ENCODE measurements at places on chromosomes 2 and 18.

GRCh38 chr2:236545814-236546480 lies 23.7 kb upstream of the ACKR3 start:
- DNase-seq: no peak

GRCh38 chr18:71125581-71125980 lies 836.7 kb downstream of the SOCS6 start:
- DNase-seq: no peak

DNA sequence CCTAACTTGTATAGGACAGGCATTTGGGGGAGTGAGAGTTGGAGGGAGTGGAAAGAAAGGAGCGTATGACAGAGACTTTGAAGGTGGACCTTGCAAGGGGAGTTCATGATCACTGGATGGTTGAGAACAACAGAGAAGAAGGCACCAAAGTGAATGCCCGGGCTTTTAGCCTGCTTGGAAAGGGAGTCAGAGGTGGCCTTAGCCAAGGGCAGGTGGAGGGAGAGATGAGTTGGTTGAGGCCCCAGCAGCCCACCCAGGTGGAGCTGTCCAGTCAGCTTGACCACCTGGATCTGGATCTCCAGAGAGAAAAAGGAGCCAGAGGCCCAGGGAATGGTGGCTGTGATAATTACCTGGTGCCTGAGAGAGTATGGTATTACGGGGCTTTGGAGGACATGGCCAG lies 73.6 kb downstream of the COA5 start:
- no peak for DNase-seq

- no peak for DNase-seq
Measured at GRCh38 chr2:40716879-40717278, 265.0 kb upstream of the SLC8A1 start.

GRCh38 chr2:186992597-186992996 lies 143.6 kb upstream of the ZSWIM2 start:
- no peak for DNase-seq

DNA sequence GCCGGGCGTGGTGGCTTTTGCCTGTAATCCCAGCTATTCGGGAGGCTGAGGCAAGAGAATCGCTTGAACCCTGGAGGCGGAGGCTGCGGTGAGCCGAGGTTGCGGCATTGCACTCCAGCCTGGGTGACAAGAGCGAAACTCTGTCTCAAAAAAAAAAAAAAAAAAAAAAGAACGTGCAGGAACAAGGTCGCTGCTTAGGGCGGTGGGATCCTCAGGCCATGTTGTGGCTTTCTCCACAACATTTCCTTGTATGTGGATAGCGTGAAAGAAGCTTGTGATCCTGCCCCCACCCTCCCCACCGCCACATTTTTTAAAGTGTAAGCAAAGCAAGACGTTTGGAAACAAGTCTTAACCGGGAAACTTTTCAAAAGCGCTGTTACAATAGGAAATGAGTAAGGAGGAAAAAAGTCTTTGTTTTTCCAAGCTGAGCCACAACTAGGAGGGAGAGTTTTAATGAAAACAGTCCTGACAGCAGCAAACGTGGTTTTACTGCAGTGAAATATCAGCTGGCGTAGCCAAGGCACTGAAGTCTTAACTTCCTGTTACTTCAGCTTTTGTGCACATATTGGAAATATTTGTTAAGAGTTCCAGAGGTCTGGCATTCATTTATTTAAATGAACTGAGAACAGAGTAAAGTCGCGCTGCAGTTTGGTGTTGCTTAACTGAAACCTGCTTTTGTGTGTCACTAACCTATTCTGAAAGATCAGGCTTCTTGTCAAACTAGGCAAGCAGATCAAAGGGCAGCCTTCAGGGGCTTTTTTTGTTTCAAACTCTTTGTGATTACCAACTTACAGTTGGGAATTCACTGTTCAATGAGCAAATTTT lies 3.8 kb downstream of the TGIF1 start:
- no peak for DNase-seq

DNA sequence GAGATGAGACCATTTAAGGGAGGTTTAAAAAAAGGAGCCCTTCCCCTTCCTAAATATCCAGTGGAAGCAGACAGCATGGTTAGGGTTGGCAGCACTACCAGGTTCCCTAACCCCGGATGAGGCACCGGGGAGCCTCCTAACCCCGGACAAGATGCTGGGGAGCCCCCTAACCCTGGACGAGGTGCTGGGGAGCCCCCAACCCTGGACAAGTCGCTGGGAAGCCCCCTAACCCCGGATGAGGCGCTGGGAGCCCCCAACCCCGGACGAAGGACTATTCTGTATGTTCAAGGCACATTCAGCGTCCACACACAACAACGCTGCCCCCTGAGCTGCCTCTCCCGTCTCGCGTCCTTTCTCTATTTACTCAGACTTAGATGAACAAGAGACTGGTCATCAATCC lies 51.9 kb downstream of the ANKMY1 start:
- no peak for DNase-seq

- DNase-seq: no peak
Measured at GRCh38 chr2:29485631-29486030, 370.4 kb downstream of the CLIP4 start.

DNA sequence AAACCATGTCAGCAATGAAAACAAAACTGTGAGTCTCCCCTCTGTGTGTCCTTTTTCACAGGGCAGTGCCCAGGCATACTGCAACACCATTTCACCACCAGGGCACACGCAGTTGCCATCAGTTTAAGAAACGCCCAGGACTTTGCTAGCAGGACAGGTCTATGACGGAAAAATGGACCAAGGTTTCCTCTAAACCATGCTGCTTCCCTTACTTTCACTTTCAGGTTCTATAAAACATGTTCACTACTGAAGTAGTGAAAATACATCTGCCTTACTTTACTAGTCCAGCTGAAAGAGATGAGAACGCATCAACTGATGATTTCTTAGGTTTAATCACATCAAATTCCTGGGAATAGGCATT lies 110.5 kb downstream of the TCF4 start:
- peak; percentile 16 for DNase-seq

GRCh38 chr18:63799189-63799588 lies 24.0 kb downstream of the SERPINB7 start:
- DNase-seq: no peak

- no peak for DNase-seq
Measured at GRCh38 chr2:216520112-216520511, 21.5 kb downstream of the RPL37A start.

DNA sequence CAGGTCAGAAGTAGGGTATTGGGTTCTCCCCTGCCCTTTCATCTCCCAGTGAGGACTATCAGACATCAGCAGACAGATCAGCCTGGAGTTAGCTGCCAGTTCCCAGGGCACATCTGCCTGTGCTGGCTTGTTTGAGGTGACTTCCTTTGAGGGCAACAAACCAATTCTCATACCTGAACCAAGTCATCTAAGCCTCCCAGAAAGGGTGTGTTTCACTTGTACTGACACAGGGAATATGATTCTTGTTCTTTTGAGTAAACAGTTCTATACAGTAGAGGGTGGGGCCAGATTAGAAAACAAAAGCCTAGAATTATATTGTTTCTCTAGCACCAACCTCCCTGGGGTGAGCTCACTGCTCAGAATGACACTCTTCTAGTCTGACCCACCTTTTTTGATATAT lies 591.9 kb downstream of the SLC4A3 start:
- no peak for DNase-seq

- DNase-seq: no peak
Measured at GRCh38 chr2:119575439-119575838, 31.2 kb downstream of the CFAP221 start.

DNA sequence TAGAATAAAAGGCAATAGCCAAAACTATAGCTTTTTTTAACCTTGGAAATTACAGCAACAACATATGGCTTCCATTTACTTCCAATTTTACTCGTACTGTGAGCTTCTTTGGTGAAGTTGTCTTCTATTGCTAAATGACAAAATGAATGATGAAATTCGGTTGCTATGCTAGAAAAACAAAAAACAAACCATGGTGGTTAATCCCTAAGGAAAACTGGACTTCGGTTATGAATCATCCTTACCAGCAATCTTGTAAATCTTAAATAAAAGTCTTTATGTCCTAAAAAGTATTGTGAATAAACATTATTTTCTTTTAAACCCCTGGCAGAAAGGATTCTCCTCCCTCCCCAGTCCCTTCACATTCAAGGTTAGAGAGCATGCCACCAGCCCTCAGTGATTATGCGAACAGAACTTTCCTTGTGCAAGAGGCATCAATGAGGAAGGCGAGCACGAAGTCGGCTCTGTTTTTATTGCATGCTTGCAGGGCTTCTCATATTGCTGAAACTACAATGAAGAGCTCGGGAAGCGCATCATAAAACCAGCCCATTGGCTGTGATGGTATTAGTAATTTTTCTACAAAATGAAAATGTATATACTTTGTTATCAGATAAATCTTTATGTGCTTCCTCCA lies 62.9 kb downstream of the ZNF521 start:
- DNase-seq: no peak

GRCh38 chr2:36453652-36454051 lies 98.1 kb downstream of the CRIM1 start:
- DNase-seq: no peak

DNA sequence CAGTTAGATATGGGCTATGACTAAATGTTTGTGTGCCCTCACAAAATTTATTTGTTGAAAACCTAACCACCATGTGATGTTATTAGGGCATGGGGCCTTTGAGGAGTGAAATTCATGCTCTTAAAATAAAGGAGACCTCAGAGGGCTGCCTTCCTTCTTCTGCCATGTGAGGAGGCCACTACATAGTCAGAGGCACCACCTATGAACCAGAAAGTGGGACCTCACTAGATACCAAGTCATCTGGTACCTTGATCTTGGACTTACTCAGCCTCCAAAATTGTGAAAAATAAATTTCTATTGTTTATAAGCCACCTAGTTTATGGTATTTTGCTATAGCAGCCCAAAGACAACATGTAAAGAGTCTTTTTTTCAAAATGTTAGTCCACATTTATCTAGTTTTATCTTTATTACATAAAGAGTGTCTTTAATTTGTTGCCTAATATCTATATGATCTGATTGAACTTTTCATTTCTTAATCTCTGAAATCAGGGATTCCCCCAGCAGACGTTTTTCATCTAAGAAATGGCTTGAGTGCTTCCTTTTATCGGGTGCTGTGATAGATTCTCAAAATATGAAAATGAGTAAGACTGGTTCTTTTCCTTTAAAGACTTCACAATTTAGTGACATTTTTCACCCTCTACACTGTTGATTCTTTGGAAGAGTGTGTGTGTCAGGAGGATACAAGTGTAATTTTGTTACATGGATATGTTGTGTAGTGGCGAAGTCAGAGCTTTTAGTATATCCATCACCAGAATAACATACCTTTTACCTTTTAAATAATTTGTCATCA lies 34.2 kb downstream of the PMS1 start:
- no peak for DNase-seq

DNA sequence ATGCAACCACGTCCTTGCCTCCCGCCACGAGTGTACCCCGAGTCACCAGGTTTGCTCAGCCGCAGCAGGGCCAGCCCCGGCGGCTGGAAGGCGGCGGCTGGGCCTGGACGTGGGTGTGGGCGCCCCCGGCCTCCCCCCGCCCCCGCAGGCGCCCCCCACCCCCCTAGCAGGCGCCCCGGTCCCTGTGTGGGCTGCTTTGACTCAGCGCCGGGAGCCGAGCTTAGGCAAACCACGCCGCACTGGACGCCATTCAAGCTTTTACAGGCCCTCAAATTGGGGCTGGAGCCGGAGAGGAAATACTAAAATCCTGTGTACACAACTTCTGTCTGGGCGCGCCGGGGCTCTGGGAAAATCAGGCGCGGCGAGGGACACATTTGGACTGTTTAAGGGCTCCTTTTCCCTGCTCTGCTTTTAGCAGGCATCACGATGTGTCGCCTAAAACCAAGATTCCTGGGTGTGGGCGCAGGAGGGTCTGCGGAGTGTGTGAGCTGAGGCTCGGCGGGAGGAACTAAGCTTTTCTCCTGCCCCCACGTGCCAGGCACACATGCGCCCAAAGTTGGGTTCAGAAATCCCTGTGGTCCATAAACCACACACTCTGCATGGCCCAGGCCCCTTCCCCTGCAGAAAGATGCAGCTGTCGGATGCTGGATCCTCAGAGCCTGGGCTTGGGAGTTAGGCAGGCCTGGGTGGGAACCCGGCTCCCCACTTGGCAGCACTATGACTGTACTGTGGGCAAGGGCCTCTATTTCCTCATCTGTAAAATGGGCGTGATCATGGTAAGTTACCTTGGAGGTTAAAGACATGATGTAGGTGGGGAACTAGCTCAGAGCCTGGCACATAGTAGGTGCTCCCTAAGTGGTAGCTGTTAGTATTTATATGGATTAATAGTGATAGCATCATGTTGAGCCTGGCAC lies 57.6 kb downstream of the ATOH8 start:
- DNase-seq: no peak

Data from stimulated activated CD4-positive, alpha-beta T cell treated with anti-CD3 and anti-CD28 coated beads, Interleukin-4, amount 100 ng/mL, for 4 hours (primary cell).